ENCODE measurements at places on chromosomes 12 and 14. TPM values are rescaled to one million over a fixed set of nuclear protein-coding genes. Genes with fewer than 3 reads are reported as not detected.

ASIC1 gene
- polyA plus RNA-seq: 4.6 TPM

SSTR1 gene
- 2.5 TPM for polyA plus RNA-seq

NACA gene
- 2,248 TPM for polyA plus RNA-seq

OTOGL gene
- polyA plus RNA-seq: 1.0 TPM

GRCh38 chr14:35158951-35159653 lies 36.8 kb downstream of the PRORP start:
- DNase-seq: peak; percentile 14

DNA sequence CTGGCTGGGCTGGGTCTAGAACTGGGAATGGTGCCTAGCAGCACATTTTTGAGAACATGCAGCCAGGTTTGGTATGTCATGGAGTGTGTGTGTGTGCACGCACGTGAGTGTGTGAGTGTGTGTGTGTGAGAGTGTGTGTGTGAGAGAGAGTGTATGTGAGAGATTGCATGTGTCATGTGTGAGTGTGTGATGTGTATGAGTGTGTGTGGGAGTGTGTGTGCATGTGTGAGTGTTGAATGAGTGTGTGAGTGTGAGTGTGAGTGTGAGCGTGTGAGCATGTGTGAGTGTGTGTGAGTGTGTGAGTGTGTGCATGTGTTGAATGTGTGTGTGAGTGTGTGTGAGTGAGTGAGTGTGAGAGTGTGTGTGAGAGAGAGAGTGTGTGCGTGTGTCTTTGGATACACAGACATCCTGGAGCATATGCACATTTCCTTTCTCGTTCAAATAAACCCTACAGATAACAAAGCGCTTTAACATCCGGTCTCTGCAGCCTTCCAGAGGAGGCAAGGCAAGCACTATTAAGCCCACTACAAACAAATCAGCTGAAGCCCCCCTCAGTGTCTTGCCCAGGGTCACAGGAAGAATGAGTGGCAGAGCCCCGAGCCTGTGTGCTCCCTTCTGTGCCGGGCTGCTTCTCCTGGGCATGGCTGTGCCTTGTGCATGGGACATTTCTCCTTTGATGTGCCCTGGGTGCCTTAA lies 108.7 kb upstream of the ETV6 start:
- DNase-seq: no peak

GRCh38 chr14:84704601-84705000 lies 825.3 kb upstream of the FLRT2 start:
- DNase-seq: no peak

GRCh38 chr12:111418594-111418880 lies 12.8 kb downstream of the SH2B3 start:
- no peak for DNase-seq

GRCh38 chr14:32300136-32300535 lies 29.0 kb upstream of the AKAP6 start:
- no peak for DNase-seq

DNA sequence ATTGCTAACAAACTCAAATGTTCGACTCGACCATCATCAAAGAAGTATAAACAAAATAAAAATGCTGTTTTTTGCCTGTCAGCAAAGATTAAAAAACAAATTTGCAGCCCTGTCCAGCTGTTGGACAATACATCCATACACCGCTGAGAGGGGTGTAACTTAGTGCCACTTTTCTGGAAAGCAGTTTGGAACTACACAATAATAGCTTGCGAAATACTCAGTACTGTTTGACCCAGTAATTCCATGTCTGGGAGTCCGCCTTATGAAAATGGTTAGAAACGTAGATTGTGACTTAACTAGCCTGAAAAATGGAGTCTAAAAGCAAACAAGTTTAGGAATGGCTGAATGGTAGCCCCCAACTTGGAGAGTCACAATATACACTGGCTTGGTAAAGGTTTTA lies 6.4 kb downstream of the USP30 start:
- no peak for DNase-seq

DNA sequence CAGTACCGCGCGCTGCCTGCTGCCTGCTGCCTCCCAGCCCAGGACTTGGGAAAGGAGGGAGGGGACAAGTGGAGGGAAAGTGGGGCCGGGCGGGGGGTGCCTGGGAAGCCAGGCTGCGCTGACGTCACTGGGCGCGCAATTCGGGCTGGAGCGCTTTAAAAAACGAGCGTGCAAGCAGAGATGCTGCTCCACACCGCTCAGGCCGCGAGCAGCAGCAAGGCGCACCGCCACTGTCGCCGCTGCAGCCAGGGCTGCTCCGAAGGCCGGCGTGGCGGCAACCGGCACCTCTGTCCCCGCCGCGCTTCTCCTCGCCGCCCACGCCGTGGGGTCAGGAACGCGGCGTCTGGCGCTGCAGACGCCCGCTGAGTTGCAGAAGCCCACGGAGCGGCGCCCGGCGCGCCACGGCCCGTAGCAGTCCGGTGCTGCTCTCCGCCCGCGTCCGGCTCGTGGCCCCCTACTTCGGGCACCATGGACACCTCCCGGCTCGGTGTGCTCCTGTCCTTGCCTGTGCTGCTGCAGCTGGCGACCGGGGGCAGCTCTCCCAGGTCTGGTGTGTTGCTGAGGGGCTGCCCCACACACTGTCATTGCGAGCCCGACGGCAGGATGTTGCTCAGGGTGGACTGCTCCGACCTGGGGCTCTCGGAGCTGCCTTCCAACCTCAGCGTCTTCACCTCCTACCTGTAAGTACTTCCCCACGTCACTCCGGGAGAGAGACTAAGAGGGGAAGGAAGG lies at the start of gene LGR5:
LGR5 (plus strand) TSS at position 186 of the 732 bp plus-strand sequence; CDS start at position 469, 283 bp downstream.
- DNase-seq: no peak
